ENCODE measurements at places on chromosomes 4 and X. TPM values are rescaled to one million over a fixed set of nuclear protein-coding genes. Genes with fewer than 3 reads are reported as not detected.

- no peak for DNase-seq
Observed at GRCh38 chr4:48346594-48346993, 5.3 kb downstream of the SLAIN2 start.

Gene ODAM
- polyA plus RNA-seq, result not detected

Gene VSIG4
- 11.8 TPM for polyA plus RNA-seq

DNA sequence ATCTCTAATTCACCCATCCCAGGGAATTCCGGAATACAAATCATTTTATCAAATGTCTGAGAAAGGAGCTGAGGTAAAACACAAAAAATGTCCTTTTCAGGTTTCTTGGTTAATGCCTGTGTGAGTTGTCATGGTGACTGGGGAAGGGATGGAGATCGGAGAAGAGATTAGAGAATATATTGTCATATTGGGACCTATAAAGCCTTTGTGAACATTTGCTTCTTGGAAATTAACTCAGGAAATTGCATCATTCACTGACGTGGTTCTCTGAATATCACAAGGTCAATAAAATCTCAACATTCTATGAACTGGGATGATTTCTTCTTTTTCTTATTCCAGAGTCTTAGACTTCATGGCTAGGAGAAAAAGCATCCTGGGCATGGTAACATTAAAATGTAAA lies 174.8 kb upstream of the GLRA2 start:
- DNase-seq, result peak; percentile 70

DNA sequence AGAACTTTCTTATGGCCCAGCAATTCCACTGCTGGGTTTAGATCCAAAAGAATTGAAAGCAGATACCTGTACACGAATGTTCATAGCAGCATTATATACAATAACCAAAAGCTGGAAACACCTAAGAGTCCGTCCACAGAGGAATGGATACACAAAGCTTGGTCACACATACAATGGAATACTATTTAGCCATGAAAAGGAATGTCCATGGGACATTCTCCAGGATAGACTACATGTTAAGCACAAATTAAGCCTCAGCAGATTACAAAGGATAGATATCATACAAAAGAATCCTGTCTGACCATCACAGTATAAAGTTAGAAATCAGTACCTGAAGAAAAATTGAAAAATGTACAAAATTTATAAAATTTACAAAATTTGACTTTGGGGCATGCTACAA lies 12.7 kb upstream of the MAEA start:
- DNase-seq, result no peak

DNA sequence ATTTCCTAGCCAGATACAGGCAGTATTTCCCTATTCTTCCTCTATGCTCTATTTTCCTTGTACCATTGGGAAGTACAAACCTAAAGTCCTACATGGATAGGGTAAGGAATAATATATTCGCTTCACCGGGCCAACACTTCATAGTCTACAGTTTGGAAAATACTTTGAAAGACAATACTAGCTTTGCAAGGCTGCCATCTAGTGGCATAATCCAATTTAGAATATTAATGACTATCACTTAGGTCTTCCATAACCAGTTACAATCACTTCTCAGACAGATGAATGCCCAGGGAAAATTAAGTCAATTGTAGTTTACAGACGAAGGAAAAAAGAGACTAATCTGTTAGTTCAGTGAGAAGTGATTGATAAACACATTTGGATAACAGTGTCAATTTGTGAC lies 141.0 kb upstream of the FAM47C start:
- DNase-seq, result peak; percentile 51

Data from muscle of leg (tissue), 16 donors.